Hematopoietic multipotent progenitor cell treated with erythropoietin and hydrocortisone succinate and interleukin-3 and kit ligand, for 8 days (in vitro differentiated cells): ENCODE measurements at places on chromosomes 11 and 22.

- no peak for DNase-seq
Measured at GRCh38 chr11:9126636-9127035, 35.2 kb upstream of the SCUBE2 start.

DNA sequence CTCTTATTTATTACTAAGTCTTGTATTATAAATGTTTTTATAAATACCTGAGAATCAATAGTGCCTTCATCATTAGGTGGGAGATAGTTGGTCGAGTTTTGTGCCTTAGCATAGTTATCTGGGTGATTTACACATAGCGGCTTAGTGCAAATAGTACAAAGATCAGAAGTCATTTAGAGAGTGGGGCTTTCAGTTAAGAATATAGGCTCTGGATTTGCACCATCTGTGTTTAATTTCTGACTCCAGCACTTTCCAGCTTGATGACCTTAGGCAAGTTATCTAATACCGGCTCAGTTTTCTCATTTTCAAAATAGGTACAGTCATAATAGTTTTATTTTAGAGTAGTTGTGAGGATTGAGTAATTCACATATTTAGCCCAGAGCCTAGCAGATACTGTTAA, 26.4 kb downstream of the PDE3B start:
- no peak for DNase-seq

- no peak for DNase-seq
Measured at GRCh38 chr11:113251281-113251680, 63.1 kb upstream of the TTC12 start.

DNA sequence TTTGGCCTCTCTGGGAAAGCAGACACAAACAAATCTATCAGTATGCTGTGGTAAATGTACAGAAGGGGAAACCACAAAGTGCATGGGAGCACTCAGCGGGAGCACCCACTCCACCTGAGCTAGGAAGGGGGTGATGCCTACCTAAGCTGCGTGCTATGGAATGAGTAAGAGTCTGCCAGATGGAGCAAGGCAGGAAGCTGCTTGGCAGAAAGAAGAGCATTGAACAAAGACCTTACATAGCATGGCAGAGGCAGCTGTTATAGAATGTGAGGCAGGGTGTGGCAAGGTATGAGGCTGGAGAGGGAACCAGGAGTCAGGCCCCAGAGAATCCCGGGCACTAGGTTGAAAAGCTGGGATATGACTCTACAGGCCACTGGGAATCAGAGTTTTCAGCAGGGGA, 13.8 kb upstream of the MTFP1 start:
- DNase-seq = no peak

GRCh38 chr11:19519912-19520641, 192.6 kb upstream of the NAV2 start:
- DNase-seq = no peak

DNA sequence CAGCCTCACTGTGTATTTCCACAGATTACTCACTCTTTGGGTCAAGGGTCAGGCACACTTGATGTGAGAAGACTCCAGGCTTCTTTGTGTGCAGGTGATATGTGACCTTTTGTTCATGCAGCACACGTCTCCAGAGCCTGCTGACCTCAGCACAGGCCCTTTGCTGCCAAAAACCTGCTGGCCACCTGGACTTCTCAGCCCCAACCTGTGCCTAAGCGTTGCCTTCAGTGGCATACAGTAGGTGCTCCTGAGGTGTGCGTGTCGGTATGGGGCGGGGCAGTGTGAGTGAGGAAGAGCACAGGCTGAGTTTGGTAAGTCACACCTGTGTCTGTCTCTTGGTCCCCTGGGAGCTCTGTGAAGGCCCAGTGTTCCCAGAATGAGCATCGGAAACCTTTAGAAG, 58.1 kb downstream of the WNT11 start:
- DNase-seq = no peak

- DNase-seq = no peak
Measured at GRCh38 chr11:44308923-44309477, 939 bp downstream of the ALX4 start.

- peak; percentile 65 for DNase-seq
Measured at GRCh38 chr11:44559207-44559939, 6.1 kb upstream of the CD82 start.

- no peak for DNase-seq
Measured at GRCh38 chr11:11555208-11555607, 66.6 kb downstream of the GALNT18 start.

DNA sequence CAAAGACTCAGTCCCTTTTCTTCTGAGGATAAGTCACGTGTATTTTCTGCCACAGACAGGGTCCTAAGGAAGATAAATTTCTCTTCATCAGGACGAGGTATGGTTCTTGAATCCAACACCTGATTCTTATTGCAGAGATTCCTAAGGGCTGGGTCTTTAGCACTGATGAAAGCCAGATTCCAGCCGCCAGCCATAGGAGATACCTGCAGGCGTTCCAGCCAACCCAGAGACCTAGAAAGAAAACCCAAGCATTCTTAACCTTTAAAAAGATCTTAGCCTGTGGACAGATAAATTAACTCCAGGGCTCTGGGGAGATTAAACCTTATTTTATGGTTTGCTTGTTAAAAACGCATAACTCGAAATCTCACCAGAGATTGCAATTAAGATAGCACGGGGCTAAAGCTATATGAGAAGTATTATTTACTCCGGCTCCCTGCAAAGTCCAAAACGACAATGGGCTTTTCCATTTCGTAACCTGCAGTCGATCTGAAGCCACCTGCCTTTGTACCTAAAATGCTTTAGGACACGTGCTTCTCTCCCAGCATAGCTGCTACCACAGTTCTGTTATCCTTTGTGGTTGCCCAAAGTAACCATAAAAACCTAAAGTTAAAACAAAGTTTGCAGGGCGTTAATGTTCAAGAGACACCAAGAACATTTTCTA, 104.5 kb downstream of the NXPE2 start:
- no peak for DNase-seq

- no peak for DNase-seq
Measured at GRCh38 chr11:68436985-68437926, 23.3 kb upstream of the PPP6R3 start.

DNA sequence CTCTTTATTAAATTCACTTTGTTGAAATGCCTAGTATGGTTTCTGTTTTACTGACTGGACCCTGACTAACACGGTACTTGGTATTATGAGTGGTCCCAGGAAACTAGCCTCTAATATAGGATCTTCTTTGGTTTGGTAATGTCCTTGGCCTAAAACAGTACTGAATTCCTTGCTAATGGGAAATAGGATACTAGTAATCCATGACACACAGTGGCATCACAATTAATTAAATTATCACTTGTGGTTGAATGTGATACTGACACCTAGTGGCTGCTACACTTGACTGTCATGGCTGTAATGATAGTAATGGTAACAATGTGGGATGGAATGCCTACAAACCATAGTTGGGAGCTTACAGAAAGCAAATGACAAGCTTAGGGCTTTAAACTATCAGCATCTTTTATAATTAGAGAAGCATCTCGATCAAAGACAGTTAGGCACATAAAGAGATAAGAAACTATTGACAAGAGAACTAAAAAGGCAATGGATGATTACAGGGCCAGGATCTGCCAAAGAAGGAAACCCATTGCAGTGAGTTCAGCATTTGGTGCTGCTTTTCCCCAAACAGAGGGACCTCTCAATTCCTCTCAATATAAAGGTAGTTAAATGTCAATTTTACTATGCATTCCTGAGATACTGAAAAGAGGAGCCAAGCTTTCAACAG, 8.6 kb downstream of the DNHD1 start:
- DNase-seq = peak; percentile 71

GRCh38 chr11:122711362-122711761, 55.8 kb downstream of the UBASH3B start:
- DNase-seq = no peak

DNA sequence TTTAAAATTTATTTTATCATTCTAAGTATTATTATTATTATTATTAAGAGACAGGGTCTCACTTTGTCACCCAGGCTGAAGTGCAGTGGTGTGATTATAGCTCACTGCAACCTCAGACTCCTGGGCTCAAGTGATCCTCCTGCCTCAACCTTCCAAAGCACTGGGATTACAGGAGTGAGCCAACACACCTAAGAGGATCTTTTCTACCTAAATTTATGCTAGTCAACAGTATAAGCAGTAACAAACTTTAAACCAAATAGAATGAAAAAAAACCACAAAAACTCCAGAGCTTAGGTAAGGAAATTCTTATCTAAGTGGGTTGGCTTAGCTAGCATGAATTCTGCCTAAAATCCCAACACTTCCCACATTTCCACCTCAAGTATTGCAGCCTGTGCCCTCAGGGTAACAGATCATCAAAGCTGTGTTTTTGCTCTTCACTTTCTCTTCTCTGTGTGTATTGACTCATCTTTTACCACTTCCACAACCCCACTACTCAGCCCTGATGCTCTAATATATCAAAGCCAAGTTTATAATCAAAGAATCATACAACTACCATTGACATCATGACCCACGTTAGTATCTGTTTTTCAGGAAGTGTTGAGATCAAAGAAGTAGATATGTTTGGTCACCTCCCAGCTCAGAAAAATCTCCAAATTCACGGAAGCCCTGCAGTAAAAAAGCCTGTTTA, 93.7 kb upstream of the SPON1 start:
- no peak for DNase-seq

- DNase-seq = no peak
Measured at GRCh38 chr11:87861030-87861429, 314.2 kb downstream of the RAB38 start.
